NCI-H1417 (cell line): ENCODE measurements at places on chromosomes 5 and 9.

DNA sequence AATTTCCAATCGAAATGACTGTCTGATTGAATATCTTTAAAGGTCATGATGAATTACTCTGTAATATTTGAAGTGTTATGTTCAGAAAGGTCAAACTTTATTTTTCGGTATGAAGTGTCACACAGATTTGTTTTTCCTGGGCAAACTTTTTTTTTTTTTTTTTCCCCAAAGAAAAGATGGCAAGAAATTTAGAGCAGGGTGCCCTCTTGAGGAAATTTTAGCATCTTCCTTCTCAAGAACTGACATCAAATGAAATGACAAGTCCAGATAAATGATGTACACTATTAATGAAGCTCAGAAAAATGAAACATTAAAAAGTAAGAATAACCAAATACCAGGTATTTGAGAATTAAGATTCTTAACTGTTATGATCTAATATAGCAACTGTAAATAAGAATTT lies 123.6 kb downstream of the INVS start:
- no peak for DNase-seq

- no peak for DNase-seq
These were observed 88.9 kb downstream of the SNCAIP start for GRCh38 chr5:122400938-122401337.

GRCh38 chr5:54404568-54404967 lies 50.9 kb upstream of the HSPB3 start:
- no peak for DNase-seq

DNA sequence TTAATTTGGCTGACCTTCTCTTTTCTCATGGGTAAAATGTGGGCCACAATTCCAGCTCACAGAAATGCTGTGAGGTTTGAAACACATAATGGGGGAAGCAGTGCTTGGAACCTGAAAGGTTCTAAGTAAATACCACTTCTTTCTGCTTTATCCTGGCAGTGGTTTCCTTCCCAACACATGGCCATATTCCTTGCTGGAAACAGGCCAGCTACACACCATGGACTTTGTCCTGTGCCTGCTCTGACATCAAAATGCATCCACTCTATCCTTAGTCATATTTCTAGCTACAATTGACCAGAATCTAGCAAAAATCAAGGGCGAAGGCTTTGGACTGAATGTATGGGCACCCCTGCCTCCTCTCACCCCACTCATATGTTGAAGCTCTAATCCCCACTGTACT lies 93.1 kb upstream of the TRPC7 start:
- DNase-seq: no peak

- no peak for DNase-seq
These were observed 506.6 kb downstream of the BNC2 start for GRCh38 chr9:16363916-16364315.

DNA sequence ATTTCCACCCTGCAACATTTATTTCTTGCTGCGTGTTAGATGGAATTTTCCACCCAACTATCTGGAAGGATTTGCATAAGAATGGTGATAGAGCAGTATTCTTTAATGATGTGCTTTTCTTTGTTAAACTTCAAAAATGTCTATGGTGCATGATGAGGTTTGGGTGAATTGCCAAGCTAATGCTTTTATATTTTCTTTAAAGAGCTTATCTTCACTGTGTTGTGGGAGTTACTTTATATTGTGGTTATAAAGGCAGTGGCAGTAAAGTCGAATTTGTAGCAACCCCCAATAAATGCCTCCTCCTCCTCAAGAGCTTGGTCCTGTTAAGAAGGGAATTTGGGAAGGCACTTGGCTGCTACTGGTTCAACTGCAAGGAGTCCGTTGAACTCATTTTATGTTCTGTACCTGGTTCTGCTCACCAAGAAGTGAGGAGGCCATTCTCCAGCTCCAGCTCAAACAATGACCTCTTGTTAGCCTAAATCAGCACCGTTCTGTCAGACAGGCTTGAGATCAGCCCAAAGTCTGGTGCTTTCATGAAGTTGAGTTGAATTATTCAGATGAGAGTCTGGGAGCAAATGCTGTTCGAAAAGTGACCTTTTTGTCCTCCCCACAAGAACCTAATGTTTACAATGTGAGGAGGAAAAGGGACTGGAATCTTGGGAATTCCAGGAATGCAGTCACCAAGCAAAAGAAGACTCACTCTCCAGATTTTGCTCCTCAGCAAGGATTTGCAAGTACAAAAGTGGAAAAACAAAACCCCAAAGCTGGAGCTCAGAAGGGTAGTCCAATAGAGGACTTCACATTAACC lies 217.0 kb downstream of the TMEM38B start:
- DNase-seq: no peak

GRCh38 chr5:163497315-163497714 lies 8.1 kb upstream of the MAT2B start:
- no peak for DNase-seq
